T-cell (primary cell): ENCODE measurements at places on chromosomes 11 and 22.
A peak's percentile ranks its signal among the peaks of the same experiment; 100 is the strongest.

DNA sequence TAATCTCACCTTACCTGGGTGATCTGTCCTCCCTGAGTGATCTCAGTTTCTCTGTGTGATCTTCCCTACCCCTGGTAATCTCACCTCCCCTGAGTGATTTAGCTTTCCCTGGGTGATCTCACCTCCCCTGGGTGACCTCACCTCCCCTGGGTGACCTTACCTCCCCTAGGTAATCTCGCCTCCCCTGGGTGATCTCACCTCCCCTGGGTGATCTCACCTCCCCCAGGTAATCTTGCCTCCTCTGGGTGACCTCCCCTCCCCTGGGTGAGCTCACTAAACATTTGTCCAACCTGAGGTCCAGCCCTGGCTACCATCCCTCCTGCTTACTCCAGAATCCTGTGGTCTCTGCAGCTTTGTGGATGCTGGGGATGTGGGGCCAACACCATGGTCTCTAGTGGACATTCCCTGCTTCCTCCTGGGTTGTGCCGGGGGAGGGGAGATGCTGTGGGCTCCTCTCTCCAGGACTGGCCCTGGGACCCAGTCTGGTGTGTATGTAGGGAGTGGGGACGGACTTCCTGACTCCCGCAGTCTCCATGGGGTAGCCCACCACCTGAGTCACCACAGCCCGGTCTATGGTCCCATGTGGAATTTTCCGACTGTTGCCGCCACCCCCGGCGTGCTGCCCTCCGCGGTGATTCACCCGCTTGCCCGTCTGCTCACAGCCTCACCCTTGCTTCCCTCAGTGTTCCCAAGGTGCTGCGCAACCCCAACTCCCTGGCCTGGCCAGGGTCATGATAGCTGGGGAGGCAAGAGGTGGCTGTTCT, 9.9 kb downstream of the LSP1 start:
- no peak for DNase-seq

- DNase-seq: no peak
Observed at GRCh38 chr11:88421530-88421929, 84.0 kb upstream of the CTSC start.

DNA sequence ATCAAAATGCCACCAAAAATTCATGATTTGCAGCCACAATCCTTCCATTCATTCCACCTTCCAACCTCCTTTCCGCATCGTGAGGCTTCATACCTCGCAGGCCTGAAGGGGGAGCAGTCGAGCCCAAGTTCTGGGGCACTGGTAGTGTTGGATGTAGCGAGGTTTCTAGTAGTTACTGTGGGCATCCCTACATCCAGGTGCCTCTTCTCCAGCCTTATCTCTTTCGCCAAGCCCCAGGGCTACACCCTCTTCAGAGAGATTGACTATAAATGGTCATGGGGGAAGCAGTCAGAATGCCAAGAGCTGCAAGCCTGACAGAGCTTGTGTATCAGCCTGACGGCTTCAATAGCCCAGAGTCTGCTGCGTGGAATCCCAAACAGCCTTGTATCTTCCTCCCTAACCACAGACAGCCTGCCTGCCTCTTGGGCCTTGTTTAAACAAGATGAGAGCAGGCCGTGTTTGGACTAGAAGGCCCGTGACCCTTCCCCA, 28.9 kb downstream of the CLMP start:
- no peak for DNase-seq

- DNase-seq: no peak
Observed at GRCh38 chr11:66929753-66930152, 28.4 kb downstream of the PC start.

- DNase-seq: no peak
Observed at GRCh38 chr22:31055635-31056159, 25.4 kb upstream of the SMTN start.

DNA sequence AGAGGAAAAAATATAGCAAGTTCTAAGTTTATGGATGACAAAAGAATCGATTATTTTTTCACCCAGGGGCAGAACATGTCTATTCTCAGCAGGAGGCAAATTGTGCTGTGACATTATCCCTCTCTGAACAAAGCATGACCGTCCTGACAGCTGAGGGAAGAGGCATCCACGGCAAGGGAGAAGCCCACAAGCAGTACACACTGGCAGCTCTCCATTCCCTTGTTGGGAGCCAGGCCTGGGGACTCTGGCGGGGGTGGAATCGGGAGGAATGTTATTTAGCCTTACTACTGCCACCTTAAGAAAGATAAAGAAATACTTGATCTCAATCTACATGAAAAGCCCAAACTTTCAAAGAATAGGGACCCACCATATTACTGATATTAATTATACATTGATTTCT, 3.4 kb downstream of the KIRREL3 start:
- DNase-seq: no peak

DNA sequence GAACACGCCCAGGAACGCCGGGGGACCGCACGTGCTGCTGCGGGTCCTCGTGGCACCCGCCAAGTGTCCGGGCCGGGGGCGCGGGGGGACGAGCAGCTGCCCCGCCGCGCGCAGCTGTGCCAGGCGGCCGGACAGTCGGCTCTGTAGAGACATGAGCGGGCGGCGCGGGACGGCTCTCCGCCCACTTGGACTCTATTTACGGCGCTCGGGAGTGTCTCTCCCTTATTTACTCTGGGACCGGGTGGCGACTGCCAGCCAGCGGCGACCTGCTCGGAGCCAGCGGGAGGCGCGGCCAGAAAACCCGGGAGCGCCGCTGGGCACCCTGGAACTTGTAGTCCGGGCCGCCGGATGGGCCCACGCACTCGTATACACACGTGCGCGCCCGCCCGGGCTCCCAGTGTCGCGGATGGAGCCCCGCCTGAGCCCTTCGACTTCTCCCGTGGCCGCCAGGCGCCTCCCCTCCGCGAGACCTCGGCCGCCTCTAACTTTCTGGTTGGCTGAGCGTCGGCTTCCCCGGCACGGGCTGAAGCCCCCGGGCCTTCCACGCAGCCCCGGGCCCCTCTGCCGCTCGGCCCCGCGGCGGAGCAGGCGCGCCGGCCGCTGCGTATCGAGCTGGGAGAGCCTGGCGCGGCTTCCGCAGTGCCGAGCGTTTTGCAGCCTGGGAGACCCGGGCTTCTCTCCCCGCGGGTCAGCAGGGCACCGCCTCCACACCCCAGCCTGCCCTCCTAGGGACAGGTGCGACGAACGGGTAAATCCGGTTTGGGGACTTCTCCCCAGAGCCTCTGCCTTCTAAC, at the start of gene MACROD1:
Gene MACROD1 (minus strand): TSS at position 272 of the 794 bp plus-strand sequence. CDS start 119 bp downstream, at position 153.
- DNase-seq: peak; percentile 63

- no peak for DNase-seq
Observed at GRCh38 chr11:65645710-65646109, 7.8 kb downstream of the SIPA1 start.

- no peak for DNase-seq
Observed at GRCh38 chr11:60763692-60764369, 7.2 kb downstream of the MS4A15 start.

DNA sequence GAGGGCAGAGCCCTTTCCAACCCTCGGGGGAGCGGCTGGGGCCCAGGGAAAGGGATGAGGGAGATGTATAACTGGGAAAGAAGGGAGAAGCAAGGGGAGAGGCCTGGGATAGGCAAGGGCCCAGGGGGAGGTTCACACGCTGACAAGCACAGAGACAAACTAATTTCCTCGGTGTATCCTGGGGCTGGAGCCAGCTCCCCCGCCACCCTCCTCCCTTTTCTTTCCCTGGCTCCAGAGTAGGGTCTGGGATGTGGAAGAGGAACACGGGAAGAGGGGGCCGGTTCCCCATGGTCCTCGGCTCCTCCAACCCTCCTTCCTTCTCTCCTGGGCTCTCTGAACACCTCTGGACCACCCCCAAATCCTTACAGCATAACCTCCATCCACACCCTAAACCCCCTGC, 6.9 kb downstream of the CLCF1 start:
- DNase-seq: no peak

- DNase-seq: no peak
Observed at GRCh38 chr11:45395947-45396346, 109.8 kb upstream of the SYT13 start.

- DNase-seq: no peak
Observed at GRCh38 chr22:47591016-47591415, 828.6 kb downstream of the TBC1D22A start.

DNA sequence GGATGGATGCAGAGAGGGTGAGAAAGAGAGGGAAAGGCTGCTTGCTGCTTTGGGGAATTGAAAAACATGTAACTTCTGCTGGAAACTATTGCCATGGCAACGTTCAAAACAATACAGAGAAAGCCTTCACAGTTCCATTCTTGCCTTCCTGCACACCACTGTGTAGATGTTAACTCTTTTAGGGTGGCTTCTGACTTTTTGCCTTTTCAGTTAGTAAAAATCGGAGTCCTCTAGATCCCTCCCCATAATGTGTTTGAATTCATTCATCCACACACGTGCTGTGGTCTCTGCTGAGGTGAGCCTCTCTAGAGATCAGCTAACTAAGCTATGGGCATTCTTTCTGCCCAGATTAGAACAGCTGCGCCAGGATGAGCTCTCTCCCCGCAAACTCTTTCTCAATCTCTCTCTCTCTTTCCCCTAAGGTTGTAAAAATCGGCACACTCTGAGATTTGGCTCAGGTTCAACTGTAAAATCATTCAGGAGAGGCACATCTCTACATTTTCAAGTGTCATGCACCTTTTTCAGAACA, 1178.3 kb downstream of the LRRC4C start:
- no peak for DNase-seq

GRCh38 chr11:114610984-114611944, 15.7 kb upstream of the NXPE4 start:
- no peak for DNase-seq

GRCh38 chr22:28798810-28799605, 1.4 kb downstream of the XBP1 start:
- no peak for DNase-seq

DNA sequence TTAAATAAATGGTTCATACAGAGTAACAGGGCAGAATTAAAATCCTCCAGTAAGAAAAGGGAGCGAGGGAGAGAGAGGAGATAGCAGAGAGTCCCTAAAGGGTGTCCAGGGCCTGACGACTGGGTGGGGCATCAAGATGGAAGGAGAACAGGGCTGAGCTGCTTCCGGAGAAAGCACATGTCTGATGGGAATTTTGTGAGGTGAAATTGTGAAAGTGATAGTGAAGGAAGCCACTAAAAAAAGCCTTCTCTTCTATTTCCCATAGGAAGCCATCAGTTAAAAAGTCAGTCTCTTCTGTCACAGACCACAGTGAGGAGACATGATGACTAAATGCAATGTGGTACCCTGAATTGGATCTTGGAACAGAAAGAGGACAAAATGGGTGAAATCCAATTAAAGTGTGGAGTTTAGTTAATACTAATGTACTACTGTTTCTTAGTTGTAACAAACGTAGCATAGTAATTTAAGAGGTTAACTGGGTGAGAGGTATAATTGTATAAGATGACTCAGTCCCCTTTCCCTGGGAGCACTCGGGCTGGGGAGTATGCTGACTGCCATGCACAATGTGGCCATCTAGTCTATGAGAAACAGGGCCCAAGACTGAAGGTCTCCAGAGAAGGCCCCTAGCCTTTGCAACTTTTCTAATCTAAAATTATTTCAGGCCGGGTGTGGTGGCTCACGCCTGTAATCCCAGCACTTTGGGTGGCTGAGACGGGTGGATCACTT, 29.5 kb upstream of the FCHSD2 start:
- DNase-seq: no peak

DNA sequence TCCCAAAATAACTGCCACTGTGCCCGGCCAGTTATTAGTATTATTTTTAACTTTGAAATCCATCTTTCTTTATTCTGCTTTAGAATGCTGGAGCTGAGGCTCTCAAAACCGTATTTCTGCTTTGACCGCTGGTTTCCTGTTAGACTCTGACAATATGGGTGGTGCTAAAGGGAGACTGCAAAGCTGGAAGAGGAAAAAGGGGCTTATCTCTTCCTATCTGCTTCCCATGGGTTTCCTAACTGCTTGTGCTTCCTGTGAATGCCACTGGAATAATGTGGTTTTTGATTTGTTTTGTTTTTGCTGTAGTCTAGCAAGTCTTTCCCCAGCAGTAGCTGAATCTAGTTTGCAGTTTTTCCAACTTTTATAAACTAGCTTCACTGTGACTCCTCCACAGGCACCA, 43.6 kb downstream of the XRRA1 start:
- DNase-seq: no peak

- DNase-seq: no peak
Observed at GRCh38 chr11:69419662-69420395, 61.6 kb upstream of the LINC01488 start.

- DNase-seq: no peak
Observed at GRCh38 chr11:1690167-1691025, 6.6 kb upstream of the KRTAP5-6 start.

DNA sequence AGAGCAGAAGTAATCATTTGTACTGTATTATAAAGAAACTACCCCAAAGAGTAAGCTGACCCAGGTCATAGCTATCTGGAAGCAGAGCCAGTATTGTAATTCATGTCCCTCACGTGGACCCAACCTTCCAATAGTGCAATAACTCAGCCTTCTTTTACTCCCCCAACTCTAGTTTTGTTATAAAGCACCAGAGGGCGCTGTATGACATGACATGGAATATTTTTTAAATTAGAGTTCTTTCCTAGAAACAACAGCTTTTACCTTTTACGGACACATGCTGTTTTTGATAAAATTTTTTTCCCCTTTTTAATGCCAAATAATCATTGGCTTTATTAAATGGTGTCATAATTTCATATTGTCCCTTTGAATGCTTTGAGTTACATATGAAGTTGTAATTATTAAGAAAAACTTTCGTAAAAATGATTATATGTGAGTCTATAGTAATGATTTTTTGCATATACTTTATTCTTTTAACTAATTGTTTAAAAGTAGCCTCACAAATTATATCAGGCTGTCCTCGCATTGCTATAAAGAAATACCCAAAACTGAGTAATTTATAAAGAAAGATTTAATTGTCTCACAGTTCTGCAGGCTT, 76.9 kb downstream of the DKK3 start:
- DNase-seq: no peak

DNA sequence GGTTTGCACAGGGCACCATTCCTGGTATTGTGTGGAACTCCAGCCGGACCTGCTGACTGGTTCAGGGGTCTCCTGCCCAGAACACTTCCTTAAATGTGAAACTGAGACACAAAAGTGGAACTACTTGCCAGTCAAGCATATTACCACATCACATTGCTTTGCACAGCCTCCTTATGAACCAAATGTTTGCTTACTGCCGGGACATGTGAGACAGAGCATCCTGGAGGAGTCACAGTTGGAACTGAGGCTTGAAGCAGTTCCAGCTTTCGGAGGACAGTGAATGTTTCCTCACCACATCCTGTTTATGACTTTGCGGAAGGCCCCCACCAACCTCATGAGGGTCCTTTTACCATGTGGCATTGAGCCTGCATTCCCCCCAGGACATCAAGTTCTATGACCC, 105.8 kb upstream of the ARHGAP42 start:
- no peak for DNase-seq

DNA sequence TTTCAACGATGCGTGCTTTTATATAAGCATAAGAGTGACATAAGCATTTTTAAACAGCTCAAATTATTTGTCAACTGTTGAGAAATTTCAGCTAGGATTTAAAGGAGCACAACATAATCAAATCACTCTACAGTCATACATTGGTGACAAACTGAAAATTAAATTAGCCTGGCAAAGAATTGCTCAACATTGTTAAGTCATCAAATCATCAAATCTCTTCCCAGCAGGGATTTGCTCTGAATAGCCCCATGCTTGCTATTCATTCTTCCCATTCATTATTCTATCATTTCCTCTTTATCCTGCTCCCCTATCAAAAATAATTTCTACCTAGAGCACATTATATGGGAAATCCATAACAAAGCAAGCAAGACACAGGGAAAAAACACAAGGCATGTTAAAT, 198.7 kb upstream of the LUZP2 start:
- no peak for DNase-seq
